Endodermal cell (in vitro differentiated cells): ENCODE measurements at places on chromosomes 2 and 18. TPM values are rescaled to one million over a fixed set of nuclear protein-coding genes. Genes with fewer than 3 reads are reported as not detected.
A peak's percentile ranks its signal among the peaks of the same experiment; 100 is the strongest.

Gene RUFY4
- not detected in 3 replicates for total RNA-seq

Gene GPBAR1
- 0.18 TPM in 1 of 3 replicates, not detected in the others for total RNA-seq

Gene TRIM43
- not detected in 3 replicates for total RNA-seq

Gene TLX2
- total RNA-seq, result 0.14 and 0.22 TPM in 2 replicates

Gene EMILIN2
- total RNA-seq, result 14.9 and 16.8 TPM in 2 replicates

Gene FEV
- total RNA-seq, result not detected in 3 replicates

Gene SERPINB12
- not detected in 3 replicates for total RNA-seq

Gene PID1
- total RNA-seq, result 0.55 and 0.72 TPM in 2 replicates

Gene MOB4
- 39.3 to 47.1 TPM (median 42.5 TPM) in 3 replicates for total RNA-seq

Gene CTAGE1
- not detected in 3 replicates for total RNA-seq

Gene POTEJ
- not detected in 2 replicates for total RNA-seq

Gene METTL4
- total RNA-seq, result 11.2 and 12.1 TPM in 2 replicates

Gene CNTNAP5
- 4.4 to 8.2 TPM (median 5.9 TPM) in 3 replicates for total RNA-seq

Gene UGT1A3
- total RNA-seq, result not detected in 3 replicates

Gene RFX8
- total RNA-seq, result not detected in 2 replicates

Gene OTOS
- not detected in 2 replicates for total RNA-seq

DNA sequence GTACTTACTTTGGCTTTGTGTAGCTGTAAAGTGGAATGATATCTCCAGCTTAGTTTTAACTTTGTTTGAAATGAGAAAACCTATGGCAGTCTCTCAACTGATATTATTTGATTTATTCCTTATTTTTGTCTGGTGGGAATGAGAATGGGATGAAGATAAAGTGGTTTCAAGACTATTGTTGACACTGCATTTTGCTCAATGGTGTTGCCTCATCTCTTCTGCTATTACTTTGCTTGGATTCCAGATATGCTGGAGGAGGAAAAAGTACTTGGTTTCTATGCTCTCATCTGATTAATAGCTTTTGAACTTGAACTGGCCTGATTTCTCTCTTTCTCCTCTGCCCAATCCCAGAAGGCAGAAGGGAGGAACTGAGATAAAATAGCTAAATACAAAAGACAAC is 198.2 kb downstream of the CTNNA2 start:
- DNase-seq, result no peak

- DNase-seq, result no peak
Measured at GRCh38 chr18:2981212-2981728, 31.7 kb downstream of the LPIN2 start.

DNA sequence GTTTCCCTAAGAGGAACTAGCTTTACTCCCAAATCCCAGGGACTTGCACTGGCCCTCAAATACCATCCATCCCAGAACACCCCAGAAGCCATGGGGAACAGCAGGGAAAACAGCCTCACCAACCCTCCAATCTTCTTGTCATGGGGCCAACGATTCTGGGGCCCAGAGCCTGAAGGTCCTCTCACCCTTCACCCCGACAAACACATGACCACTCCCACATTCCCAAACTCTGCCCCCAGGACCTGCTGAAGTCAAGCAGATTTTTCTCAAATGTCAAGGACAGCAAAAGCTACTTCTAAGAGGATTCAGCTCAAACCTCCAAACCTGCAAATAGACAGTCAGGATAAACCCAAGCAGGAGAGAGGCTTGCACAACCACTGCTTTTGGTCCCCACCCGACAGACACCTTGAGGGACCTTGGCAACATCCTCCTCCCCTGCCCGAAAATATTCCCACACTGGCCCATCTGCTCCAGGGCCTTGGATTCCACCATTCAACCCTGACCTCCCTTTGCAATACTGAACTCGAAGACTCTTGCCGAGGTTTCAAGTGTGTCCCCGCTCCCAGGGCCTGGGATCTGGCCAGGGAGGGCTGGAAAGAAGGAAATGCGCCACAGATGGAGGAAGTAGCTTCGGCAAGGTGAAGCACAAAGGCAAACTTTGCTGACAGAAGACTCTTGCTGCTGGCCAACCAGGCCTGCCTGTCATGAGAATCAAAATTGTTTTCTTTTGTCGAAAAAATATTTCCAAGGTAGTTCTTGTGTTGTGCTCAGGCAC is 143.3 kb downstream of the ZFP36L2 start:
- no peak for DNase-seq

GRCh38 chr2:34912084-34912483 is 1313.0 kb upstream of the FAM98A start:
- DNase-seq, result no peak

DNA sequence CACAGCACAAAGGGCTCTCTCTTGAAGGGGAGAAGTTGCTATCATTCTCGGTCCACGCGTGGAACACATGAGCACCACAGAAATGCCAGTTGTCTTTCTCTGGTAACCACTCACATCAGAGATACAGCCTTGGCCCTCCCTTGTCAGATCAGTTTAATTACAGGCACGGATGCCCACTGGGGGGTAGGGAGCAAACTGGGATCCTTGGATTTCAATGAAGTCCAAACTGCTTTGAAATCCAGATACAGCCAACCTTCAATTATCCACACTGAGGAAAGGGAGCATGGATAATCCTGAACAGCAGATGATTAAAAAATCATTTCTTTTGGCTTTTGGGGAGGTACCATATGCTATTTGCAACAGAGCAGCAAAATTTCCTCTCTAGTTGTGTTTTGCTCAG is 63.7 kb upstream of the DAPL1 start:
- DNase-seq, result no peak

DNA sequence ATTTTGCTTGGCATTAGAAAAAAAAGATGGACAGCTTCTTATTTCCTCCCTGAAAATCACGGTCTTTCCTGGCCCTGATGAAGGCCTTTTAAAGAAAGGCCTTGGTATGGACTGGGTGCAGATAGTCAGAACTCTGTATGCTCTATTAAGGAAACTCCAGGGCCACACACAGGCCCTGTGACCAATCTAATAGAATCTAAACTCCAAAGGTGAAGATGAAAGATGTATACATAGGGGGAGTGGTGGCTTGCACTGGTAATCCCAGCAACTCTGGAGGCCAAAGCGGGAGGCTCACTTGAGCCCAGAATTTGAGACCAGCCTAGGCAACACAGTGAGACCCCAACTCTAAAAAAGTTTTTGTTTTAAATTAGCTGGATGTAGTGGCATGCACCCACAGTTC is 37.3 kb downstream of the OXER1 start:
- no peak for DNase-seq

DNA sequence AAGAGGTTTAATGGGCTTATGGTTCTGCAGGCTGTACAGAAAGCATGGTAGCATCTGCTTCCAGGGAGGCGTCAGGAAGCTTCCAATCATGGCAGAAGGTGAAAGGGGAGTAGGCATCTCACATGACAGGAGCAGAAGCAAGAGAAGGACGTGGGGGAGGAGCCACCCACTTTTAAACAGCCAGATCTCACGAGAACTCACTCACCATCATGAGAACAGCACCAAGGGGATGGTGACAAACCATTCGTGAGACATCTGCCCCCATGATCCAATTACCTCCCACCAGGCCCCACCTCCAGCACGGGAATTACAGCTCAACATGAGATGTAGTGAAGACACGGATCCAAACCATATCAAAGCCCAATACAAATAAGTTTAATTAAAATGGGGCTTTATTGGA is 113.8 kb downstream of the ATL2 start:
- no peak for DNase-seq

- DNase-seq, result no peak
Measured at GRCh38 chr2:167749660-167750059, 497.7 kb downstream of the STK39 start.

DNA sequence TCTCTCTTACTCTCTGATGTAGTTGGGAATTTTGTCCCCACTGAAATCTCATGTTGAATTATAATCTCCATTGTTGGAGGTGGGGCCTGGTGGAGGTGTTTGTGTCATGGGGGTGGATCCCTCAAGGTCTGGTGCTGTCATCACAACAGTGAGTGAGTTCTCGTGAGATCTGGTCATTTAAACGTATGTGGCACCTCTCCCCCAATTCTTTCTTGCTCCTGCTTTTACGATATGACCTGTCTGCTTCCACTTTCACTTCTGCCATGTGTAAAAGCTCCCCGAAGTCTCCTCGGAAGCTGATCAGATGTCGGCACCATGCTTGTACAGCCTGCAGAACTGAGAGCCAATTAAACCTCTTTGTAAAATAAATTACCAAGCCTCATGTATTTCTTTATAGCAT is 337.8 kb upstream of the CDH2 start:
- DNase-seq, result no peak

DNA sequence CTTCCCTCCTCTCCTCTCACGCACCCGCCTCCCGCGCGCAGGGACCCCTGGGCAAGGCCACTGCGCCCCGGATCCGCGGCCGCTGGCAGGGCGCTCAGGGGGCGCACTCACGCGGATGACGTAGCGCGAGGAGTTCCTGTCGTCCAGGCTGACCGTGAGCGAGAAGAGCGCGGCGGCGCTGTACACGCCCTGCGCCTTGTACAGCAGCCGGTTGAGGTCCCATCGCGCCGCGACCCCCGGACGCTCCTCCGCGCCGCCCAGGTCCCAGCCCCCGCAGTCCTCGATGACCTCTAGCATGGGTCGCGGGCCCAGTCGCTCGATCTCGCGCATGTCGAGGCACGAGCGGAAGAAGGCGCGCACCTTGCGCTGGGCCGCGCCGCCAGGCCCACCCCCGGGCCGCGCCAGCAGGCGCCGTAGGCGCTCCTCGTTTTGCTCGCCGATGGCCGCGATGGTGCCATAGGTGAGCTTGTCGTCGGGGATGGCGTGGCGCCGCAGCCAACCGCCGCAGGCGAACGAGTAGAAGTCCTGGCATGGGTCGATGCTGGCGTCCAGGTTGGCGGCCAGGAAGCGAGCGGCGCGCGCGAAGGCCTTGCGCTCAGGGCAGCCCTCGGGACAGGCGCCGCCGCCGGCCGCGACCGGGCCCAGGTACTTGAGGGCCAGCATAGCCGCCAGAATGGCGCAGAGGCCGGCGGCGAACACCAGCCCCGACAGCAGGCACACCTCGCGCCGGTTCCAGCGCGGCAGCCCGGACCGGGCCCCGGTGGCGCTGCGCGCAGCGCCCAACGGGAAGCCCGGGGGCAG is 1.7 kb downstream of the ECEL1 start:
- DNase-seq, result peak; percentile 78

GRCh38 chr2:239694487-239694886 is 293.7 kb upstream of the HDAC4 start:
- peak; percentile 13 for DNase-seq

DNA sequence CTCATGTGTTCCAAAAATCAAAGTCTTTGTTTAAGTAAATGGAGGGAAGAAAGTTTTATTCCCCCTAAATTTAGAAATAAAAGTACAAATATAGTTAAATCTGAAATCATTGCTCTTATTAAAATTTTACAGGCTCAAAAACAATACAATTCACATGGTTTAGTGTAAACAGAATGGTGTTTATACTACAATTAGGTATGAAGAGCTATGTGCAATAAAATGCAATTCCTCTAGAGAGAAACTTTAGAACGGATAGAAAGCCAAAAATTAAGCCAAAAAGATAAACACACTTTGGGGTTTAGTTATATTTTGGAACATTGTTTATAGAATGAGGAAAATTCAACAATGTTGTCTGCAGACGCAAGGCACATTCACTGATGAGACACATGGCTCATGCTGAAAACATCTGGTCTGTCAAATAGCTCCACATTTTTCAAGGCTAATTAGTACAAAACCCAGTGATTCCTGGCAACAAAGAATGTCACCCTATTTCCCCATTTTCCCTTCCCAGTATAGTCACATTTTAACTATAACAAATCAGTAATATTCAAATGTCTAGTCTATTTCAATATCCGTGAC is 103.3 kb downstream of the EXOC6B start:
- DNase-seq, result no peak

DNA sequence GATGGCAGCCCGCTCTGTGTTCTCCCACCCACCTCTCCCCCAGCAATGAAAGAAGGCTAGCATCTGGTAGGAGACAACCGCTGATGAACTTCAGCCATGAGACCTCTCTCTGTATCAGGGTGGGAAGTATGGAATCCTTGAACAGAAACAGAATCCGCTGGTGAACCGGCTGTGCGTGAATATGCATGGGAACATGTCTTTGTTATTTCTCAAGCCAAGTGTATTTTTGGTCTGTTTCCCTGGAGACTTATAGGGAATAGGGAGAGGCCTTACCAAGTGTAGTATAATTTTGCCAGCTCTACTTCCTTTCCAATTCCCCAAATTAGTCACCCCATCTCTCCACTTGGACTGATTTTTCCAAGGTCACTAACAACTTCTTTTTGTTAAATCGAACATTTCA is 30.1 kb downstream of the WNT10A start:
- DNase-seq, result no peak

DNA sequence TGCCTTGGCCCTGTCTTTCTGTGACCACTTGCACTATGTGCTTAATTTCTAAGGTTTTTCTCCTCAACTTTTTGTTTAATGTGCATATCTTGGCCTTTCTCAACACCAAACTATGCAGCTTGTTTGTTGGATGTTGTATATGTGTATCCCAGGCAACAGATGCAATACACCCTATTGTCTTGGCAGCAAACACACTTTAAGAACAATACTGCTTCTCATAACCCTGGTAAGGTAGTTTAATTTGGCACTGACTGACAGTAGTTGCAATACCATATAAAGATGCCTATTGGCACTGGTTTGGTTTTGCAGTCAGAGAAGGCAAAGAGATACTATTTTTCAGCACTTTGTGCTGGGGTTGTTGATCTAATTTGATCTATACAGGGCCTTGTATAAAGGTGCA is 360.7 kb upstream of the CWC22 start:
- no peak for DNase-seq

- DNase-seq, result no peak
Measured at GRCh38 chr2:146125551-146125950, 1605.6 kb upstream of the ZEB2 start.

GRCh38 chr2:100982431-100982861 is 19.6 kb upstream of the RPL31 start:
- peak; percentile 61 for DNase-seq

DNA sequence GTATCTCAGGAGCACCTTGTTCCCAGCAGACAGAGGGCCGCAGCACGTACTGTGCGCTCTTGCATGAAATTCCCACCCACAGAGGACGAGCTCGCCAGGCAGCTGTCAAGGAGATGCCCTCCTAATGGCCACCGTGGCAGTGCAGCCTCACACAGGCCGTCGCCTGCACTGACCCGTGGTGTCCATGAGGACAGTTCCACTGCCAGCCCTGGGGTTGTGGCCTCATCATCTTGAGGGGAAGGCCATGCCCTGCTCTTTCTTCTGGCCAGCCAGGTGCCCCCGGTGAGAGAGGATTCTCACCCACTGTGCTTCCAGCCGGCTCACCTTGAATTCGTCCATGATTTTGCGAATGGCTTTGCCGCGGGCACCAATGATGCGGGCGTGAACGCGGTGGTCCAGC is 42.0 kb downstream of the ANO7 start:
- DNase-seq, result no peak

GRCh38 chr2:104704496-104705245 is 149.2 kb upstream of the POU3F3 start:
- no peak for DNase-seq

GRCh38 chr2:102718387-102719316 is 43.2 kb upstream of the TMEM182 start:
- DNase-seq, result no peak

GRCh38 chr2:11329776-11330175 is 14.7 kb downstream of the ROCK2 start:
- DNase-seq, result no peak

- no peak for DNase-seq
Measured at GRCh38 chr2:72864500-72864899, 22.7 kb upstream of the SPR start.
